ENCODE measurements at places on chromosomes 7 and 10.

DNA sequence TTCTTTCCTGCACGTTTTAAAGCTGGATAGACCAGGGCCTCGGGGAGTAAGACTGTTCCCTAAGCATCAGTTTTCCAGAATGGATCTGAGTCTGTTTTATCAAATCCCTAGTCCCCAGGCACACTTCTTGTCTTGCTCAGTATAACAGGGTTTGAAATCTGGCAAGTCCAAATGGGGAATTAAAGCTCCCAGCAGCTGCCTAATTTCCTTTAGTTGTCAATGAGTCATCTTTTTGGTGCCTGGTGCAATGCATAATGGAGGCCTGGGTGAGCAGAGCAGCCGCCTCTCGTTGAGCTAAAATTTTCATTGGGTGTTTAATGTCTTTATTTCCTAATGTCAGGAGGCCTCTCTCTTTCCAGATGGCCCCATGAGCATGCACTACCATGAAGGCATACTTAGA, 87.9 kb downstream of the STRA8 start:
- no peak for DNase-seq

GRCh38 chr7:85261336-85261735, 74.5 kb upstream of the SEMA3D start:
- DNase-seq, result no peak

DNA sequence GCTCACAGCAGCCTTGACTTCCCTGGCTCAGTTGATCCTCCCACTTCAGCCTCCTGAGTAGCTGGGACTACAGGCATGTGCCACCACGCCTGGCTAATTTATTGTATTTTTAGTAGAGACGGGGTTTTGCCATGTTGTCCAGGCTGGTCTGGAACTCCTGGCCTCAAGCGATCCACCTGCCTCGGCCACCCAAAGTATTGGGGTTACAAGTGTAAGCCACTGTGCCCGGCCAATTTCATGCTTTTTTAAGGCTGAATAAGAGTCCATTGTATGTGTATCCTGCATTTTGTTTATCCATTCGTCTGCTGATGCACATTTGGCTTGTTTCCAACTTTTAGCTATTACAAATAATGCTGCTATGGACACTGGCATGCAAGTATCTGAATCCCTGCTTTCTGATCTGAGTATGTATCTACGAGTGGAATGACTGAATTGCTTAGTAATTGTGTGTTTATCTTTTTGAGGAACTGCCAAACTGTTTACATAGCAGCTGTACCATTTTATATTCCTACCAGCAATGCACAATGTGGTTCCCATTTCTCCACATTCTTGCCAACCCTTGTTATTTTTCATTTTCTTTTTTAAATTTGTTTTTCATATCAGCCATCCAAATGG, 37.3 kb upstream of the TPST1 start:
- DNase-seq, result no peak

DNA sequence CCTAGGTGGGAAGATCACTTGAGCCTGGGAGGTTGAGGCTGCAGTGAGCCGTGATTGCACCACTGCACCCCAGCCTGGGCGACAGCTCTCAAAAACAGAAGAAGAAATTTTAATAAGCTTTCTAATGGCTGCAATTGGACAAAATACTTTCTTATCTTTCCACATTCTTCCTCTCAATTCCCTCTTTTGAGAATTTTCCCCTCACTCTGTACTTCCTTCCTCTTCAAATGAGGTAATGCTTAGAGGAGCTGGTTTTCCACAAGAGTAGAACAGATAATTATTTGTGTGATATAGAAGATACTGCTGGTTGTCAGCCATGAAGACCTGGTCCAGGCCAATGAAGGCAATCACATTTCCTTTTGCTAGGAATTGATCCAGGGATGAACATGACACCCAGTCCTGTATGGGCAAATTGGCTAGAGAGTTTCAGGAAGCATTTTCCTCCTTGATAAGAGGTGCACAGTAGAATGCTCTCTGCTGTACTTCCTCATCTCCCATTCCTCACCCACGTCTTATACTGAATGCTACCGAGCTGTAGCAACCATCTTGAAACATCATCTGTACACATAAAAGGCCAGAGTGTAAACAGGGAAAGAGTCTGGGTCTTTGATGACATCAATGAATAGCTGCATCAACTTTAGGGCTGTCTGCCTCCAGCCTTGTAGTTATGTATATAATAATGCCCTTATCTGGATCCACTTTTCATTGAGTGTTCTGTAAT, 103.9 kb downstream of the CDK6 start:
- no peak for DNase-seq

GRCh38 chr10:47063858-47064257, 152.6 kb downstream of the PTPN20 start:
- no peak for DNase-seq

DNA sequence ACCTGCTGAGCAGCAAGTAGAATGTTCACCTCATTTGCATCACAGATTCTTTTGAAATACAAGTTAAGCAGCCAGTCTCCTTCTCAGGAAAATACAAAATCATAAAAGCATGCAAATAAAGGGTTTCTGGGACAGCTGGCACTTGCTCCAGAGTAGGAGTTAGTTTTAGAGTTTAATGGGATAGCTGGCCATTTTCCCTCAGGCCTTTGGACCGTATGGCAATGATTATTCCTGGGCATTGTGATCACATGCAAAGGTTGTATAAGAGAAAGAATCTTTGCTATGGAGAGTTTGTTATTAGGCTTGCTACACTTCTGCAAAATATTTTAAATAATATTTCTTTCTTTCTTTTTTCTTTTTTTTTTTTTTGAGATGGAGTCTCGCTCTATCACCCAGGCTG, 240.8 kb downstream of the CDK14 start:
- no peak for DNase-seq

GRCh38 chr10:74824900-74825370, 1.5 kb upstream of the KAT6B start:
- no peak for DNase-seq

GRCh38 chr10:12602521-12602920, 253.2 kb downstream of the CAMK1D start:
- DNase-seq, result no peak

All from stimulated activated CD8-positive, alpha-beta memory T cell treated with anti-CD3 and anti-CD28 coated beads, Interleukin-7, amount 100 ng/mL, for 4 hours (primary cell).